ENCODE measurements at places on chromosomes 5 and 9.

DNA sequence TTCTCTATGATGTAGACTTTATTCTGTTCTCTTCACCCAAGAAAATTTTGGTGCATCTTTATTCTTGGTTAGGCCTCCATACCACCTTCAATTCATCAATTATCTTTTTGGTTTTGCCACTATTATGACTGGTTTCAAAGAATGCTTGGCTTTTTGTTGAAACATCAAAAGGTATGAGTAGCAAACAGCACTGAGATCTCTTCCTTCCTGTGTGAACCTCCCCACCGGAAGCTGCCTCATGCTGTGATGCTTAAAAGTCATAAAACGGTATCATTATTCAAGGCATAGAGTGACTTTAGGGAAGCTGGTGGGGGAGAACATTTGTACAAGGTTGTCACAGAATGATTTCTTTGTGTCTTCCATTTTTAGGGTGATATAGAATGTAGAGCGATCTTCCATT lies 70.6 kb downstream of the IQGAP2 start:
- no peak for DNase-seq

- no peak for DNase-seq
These were observed 578 bp upstream of the PSAT1 start for GRCh38 chr9:78296201-78296892.

DNA sequence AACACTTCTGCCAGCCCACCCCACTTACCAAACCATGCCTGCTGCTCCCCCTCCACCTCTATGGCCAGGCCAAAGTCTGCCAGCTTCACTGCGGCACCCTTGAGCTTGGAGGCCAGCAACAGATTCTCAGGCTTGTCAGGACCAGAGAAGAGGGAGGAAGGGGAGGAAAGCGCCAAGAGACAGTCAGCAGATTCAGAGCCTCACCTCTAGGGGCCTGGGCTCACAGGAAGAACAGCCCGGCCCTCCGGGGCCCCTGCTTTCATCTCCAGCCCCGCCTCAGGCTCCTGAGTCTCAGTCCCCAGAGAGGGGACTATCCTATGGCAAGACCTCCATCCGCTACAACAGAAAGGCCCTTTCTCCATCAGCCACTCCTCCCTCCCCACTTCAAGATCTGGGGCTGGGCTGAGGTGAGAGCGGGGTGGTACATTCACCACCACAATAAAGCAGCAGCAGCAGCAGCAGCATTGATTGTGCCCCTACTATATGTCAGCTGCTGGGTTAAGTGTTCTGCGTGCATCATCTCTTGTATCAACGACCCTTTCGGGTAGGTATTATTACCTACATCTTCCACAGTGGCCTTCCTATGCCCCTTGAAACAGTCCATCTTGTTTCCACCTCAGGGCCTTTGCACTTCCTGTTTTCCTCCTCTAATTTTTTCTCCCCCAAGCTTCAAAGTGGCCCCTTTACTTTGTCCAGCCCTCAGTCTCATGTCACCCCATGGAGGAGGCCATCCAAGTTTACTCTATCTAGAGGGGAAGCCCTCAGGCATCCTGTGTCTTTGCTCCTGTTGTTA lies 36.0 kb downstream of the CAMK2A start:
- no peak for DNase-seq

GRCh38 chr9:112076814-112077213 lies 98.3 kb downstream of the SUSD1 start:
- DNase-seq: no peak

DNA sequence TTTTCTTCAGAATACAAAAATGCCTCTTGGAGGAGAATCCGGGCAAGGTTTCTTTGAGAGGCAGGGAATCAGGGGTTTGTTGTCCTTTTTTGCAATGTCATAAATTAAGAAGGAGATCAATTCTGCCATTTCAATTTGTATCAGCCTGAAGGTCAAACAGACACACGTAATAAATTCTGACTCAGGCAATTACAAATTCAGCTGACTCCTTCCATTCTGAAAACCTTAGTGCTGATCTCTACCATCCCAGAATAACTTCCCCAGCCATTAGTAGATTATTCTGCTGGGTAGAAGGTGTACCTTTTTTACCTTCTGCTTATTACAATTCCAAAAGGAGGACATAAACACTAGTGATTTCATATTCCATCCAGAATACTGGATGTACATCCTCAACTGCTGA lies 516.6 kb downstream of the AGTPBP1 start:
- DNase-seq: no peak

DNA sequence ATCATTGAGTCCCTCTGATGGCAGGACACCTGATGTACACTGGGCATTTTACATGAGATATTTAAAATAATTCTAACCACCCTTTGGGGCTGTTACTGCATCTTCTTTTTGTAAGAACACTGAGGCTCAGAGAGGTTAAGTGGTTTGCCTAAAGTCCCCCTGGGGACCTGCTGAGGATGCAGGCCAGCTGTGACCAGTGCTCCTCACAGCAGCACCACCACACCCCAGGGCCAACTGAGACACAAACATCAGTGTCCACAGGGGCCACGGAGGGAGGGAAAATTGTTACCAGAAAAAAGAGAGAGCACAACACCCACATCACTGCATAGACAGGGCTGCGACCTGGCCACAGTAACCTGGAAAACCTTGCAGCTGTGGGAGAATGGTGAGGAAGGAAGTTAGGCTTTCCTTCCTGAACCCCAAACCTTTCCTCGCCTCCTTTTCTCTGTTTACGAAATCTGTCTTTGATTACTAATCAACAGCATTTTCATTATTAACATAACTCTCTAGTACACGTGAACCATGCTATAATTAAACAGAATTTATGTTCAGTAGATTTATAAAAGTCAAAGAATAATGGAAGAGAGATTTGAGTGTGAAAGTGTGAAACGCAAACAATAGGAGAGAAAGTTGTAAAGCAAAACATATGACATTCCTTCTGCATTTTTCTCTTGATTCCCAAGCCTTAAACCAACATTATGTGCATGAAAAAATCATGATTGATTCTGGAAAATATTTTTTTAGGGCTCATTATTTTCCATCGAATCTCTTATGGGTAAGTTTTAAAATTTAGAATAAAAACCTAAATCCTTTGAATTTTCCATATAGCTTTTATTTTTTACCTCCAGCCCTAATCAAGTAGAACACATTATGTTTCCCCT lies 228.1 kb upstream of the DAPK1 start:
- DNase-seq: no peak

DNA sequence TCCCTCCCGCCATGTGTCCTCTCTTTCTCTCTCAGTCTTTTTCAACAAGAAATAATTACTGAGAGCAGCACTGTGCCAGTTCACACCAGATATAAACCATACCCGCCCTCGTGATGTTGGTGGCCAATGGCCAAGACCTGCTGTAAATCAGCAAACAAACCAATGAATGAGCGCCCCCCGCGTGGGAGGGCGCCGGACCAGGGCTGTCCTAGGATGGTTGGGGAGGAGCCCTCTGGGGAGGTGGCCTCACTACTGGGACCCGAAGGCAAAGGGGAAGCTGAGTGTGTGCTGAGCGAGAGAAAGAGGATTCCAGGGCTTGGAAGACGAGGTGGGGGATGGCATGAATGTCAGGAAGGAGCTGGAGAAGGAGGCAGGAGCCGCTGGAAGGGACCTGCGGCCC lies 51.2 kb upstream of the BARHL1 start:
- DNase-seq: no peak

DNA sequence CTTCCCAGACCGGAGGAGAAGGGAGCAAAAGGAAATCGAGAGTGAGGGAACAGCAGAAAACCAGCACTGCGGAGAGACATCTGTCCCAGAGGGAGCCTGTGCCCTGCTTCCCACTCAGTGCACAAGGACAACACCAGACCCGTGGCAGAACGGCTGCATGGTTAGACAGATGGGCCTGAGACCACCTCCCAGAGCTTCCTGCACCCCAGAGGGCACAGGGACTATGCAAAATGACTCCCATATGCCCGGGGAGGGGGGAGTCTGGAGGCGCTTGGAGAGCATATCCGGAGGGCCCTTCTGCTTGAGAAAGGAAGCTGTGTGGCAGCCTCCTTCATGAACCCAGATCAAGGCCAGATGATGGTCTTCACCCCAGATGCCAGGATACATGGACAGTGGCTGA lies 26.6 kb downstream of the TLX3 start:
- DNase-seq: no peak

- no peak for DNase-seq
These were observed 188.4 kb downstream of the SNCAIP start for GRCh38 chr5:122500245-122501088.

GRCh38 chr9:1879501-1879900 lies 135.6 kb upstream of the SMARCA2 start:
- DNase-seq: no peak

- DNase-seq: no peak
These were observed 278.3 kb downstream of the PDE4D start for GRCh38 chr5:59615272-59615671.

DNA sequence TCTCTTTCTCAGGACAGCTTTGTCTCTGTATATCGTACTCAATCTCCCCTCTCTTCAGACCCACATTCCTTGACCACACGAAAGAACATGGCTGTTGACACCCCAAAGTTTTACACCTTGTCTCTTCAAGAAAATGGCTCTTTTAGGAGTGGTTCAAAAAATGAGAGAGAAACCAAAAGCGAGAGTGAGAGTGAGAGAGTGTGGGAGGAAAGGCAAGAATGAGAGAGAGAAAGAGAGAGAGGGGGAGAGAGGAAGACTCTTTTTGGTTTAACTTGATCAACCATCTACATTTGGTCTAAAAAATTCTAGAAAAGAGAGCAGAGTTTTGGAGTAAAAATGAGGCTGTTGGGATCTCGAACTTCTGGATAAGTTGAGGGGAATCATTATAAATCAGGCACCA lies 581.8 kb upstream of the WWC1 start:
- no peak for DNase-seq
